Fibroblast of skin of scalp (primary cell): ENCODE measurements at places on chromosomes 12 and 14.
A peak's percentile ranks its signal among the peaks of the same experiment; 100 is the strongest.

DNA sequence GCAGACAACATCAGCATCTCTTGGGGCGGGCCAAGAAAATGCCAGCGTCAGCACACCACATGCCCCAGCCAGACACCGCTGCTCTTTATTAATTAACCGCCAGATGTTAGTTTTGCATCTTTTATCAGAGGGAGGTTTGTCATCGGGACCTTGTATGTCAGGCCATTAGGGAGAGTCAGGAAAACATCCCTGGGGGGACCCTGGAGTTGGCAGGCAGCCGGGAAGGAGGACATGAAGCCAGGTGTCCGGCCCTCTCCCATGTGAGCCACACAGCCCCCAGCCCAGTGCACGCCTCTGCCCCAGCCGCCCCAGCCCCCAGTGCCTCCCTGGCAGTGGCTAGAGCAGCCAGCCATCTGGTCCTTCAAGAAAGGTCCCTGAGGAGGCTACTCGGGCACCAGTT lies 56.9 kb upstream of the FAM222A start:
- DNase-seq, result no peak

GRCh38 chr14:105061428-105062047 lies 3.7 kb downstream of the GPR132 start:
- no peak for DNase-seq

- no peak for DNase-seq
Observed at GRCh38 chr12:101908395-101908794, 31.0 kb downstream of the DRAM1 start.

DNA sequence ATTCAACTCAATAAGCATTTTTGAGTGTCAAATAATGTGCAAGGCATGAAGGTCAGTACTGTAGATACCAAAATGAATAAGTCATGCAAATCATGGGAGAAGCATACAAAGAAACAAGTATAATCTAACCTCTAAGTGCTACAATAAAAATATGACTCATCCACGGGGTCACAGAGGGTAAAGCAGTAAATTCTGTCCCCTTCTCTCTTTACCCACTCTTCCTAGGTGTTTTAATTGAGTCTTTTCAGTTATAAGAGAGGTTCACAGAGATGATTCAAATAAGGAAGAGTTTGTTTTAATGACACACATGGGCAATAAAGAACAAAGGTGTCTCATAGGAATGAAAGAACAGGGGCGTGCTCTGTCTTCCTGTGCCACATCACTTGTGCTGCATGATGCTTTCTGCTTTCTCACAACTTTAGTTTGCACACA lies 71.5 kb upstream of the DAAM1 start:
- DNase-seq, result no peak

GRCh38 chr14:55752580-55753390 lies 172.8 kb downstream of the KTN1 start:
- peak; percentile 60 for DNase-seq

GRCh38 chr12:52515927-52516831 lies 4.0 kb downstream of the KRT5 start:
- DNase-seq, result no peak

- peak; percentile 38 for DNase-seq
Observed at GRCh38 chr14:22268875-22269274, 320.1 kb downstream of the DAD1 start.
